ENCODE measurements at places on chromosomes 3 and 15. TPM values are rescaled to one million over a fixed set of nuclear protein-coding genes. Genes with fewer than 3 reads are reported as not detected.

- no peak for DNase-seq
Observed at GRCh38 chr3:129424185-129424841, 4.1 kb downstream of the EFCAB12 start.

GRCh38 chr15:43774062-43774461, 2.7 kb downstream of the ELL3 start:
- DNase-seq: no peak

Gene ZKSCAN7
- 5.7 TPM for total RNA-seq

GRCh38 chr15:66269326-66270090, 16.0 kb upstream of the MEGF11 start:
- DNase-seq: peak; percentile 51

DNA sequence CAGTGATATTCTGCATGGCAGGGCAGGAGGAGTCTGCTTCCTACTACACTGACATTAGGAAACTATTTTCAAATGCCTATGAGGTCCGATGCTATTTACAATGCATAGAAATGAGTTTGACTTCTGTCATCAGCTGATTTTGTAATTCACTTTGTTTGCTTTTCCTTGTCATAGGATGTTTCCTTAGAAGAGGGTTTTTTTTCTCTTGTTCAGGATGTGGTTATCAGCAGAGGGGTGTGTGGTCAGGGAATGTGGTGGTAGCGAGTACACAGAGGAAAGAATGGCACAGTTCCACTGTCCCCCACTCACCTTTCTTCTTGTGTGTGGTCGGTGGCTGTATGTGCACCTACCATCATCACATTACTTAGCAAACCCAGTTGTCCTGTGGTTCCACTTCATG, 231.5 kb downstream of the LRTM1 start:
- no peak for DNase-seq

DNA sequence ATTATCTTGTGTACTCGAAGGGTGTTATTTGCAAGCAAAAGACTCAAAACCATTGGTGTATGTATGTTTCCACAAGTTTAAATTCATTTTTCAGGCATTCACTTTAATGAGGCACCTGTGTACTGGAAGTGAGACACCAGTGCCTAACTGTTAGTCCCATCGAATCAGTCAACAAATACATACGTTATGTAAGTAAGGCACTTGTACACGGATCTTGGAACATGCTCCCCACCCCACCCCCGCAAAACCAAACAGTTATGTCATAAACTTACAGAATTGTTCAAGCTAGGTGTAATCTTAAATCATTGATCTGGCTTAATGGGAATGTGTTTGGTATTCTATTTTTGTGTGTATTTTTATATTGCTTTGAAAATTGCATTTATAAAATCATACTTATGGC, 17.1 kb downstream of the LRRC28 start:
- no peak for DNase-seq

- no peak for DNase-seq
Observed at GRCh38 chr3:79109754-79110153, 658.0 kb downstream of the ROBO1 start.

Gene TRIM42
- not detected for total RNA-seq

- DNase-seq: no peak
Observed at GRCh38 chr15:74608786-74609185, 6.8 kb upstream of the CLK3 start.

- DNase-seq: no peak
Observed at GRCh38 chr3:117710501-117710900, 1000.9 kb downstream of the TUSC7 start.

Gene SCAANT1
- total RNA-seq: not detected

DNA sequence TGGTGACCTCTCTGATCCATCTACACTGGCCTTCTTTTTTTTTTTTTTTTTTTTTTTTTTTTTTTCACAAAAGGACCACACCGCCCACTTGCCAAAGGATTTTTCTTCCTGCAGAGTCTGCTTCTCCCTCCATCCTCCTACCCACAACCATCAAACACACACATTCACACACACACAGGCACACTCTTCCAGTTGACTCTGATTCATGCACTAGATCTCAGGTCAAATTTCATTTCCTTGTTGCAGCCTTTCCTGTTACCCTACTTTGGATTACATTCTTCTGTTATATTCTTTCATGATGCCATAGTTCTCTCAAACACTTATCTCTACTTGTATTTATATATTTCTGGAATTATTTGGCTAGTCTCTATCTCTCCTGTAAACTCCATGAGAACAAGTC, 133.9 kb downstream of the STAC start:
- DNase-seq: no peak

- no peak for DNase-seq
Observed at GRCh38 chr15:40060236-40060961, 21.4 kb upstream of the SRP14 start.

GRCh38 chr3:35864871-35865270, 225.5 kb downstream of the ARPP21 start:
- DNase-seq: no peak

GRCh38 chr3:177478170-177478867, 281.0 kb upstream of the TBL1XR1 start:
- peak; percentile 97 for DNase-seq

Gene ITIH1
- total RNA-seq: not detected

Gene SEMA7A
- 113 TPM for total RNA-seq

DNA sequence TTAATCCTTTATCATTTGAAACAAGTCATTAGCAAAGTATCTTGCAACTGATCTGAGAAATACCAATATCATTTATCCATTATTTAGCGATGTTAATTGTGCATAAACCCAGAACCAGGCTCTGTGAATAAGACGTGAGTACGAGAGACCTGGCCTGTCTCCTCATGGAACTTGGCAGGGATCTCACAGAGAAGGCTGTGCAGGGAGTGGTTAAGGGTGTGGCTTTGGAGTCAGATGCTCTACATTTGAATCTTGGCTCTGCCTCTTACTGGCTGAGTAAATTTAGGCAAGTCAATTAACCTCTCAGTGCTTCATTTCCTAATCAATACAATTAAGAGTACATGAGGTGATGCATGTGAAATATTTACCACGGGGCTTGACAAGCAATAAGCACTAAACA, 39.9 kb upstream of the TBL1XR1 start:
- no peak for DNase-seq

- no peak for DNase-seq
Observed at GRCh38 chr15:48915861-48916260, 37.9 kb downstream of the EID1 start.

Gene SEMA5B
- total RNA-seq: not detected

DNA sequence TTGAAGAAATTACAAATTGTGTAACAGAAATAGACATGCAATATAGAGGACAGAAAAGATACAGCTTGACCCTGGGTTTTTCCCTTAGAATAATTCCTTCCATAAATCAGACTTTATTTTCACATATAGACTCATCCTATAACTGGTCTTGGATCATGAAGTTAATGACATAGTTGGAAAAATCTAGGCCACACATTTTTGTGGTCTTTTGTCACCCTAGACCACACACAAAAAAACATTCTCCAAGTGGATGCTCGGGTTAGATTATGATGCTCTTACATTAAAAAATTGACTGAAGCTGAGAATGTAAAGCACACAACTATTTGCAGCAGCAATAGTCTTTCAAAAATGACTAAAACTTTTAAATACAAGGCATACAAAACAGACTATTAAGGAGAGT, 7.5 kb upstream of the PLA2G4D start:
- DNase-seq: no peak

Gene GALNT15
- not detected for total RNA-seq

GRCh38 chr3:45179163-45179562, 33.0 kb upstream of the CDCP1 start:
- DNase-seq: no peak

DNA sequence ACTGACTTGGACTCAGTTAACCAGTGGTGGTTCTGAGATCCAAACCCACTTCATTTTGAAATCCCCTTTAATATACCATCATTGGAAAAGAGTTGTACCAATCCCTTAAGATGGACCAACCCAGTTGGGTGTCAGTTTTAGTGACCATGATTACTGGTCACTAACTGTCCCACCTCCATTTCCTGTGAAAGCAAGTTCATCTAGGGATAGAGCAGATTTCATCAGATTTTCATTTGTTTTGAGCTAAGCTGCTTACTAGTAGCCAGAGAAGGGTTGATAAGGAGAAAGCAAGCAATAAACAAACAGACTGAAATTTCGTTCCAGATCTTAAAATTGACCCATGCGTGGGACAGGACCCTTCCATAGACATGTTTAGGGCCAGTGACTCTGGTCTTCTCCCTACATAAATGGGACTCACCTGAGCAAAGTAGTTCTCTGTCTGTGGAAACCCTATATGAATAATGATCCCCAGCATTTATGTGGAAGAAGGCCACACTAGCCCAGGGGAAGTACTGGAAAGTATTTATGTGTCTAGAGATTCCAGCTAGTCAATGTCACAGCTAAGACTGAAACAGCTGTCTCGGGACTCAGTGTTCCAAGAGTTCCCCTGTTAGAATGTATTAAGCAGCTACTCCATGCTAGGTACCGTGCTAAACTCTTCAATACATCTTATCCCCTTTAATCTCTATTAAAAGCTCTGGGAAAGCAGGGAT, 196.0 kb upstream of the BCL6 start:
- no peak for DNase-seq

DNA sequence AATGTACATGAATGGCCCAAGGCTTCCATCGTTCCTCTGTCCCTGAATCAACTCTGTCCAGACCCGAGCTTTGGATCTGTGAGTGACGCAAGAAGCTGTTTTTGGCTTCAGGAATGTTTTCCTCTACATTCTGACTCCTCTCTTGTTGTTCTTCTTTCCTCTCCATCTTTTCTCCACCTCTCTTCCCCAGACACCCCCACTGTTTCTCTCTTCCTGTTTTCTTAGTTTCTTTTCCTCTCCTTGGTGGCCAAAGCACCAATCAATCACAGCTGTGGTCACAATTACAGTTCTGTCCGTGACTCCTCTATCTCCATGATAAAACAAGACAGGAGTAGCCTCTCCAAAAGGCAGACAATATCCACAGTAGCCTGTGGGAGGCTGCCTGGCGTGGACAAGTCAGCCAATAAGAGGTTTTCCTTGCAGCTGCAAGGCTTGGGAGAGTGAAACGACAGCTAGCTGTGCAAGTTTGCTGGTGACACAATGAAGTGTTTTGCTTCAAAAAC, 4.9 kb upstream of the TMEM212 start:
- no peak for DNase-seq

DNA sequence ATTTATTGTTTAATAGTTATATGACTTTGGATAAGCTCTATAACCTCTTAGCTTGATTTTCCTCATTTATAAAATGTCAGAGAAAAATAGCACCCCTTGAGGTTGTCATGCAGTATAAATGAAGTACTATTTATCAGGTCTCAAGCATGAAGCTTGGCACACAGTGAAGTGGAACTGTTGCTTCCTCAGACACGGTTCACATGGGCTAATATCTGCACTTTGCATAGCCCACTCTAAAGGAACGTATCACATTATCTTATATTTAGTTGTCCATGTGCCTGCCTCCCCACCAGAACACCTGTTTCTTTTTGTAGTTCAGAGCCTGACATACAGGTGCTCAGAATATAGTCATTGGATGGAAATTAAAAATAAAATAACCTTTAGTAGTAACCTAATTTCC, 273.7 kb downstream of the SOX2 start:
- no peak for DNase-seq

GRCh38 chr15:59116771-59117170, 11.8 kb downstream of the CCNB2 start:
- no peak for DNase-seq

DNA sequence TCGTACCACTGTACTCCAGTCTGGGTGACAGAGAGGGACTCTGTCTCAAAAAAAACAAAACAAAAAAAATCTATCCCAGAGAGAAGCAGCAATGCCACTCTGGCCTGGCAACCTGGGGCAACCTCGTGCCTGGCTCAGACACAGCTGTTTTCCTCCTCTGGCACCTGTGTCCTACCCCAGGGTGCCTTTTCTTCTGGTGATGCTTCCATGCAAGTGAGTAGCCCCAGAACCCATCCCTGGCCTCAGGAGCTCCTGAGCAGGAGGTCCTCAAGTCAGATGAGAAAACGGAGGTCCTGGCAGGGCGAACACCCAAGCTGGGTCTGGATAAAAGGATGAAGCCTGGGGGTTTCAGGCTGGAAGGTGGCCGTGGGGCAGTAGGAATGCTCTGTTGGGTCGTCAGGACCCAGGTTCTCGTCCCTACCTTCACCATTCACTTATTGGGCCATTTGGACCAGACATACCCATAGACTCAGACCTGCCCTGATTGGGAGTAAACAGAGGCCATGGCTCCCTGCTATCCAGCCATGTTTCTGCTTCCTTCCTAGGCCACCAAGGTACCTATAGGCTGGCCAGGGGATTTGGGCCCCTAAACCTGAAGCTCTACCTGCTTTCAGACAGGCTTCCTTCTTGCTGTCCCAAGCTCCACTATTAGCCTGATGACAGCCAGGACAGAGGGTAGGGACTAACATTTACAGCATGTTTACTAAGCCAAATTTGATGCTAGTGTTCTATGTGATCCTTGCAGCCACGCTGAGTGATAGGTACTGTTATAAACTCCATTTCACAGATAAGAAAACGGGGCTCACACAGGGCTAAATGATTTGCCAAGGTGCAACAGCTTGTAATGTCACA, 102.2 kb downstream of the DAPK2 start:
- no peak for DNase-seq
